AG08396 (cell line): ENCODE measurements at places on chromosomes 7 and 10.
A peak's percentile ranks its signal among the peaks of the same experiment; 100 is the strongest.

- DNase-seq: peak; percentile 29
These were observed 18.3 kb downstream of the ANKMY2 start for GRCh38 chr7:16627236-16627635.

DNA sequence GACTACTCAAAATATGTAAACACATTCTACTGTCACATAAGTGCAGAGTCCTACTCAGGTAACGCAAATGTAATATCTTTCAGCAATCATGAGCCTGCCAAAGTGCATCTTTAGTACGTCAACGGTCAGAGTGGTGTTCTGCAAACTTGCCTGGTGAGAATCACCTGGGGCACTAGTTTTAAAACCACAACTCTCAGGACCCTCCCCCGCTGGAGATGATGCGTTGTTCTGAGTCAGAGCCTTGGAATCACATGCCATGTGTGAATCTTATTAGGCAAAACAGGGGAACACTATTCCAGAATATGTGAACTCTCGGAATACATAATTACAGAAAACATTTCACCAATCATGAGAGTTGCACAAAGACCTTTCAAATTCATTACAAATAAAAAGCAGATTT is 115.7 kb downstream of the TPK1 start:
- no peak for DNase-seq

- peak; percentile 57 for DNase-seq
These were observed 20.2 kb upstream of the ADD3 start for GRCh38 chr10:109987452-109988211.

- DNase-seq: no peak
These were observed 19.3 kb downstream of the MACC1 start for GRCh38 chr7:20197837-20198236.

- peak; percentile 22 for DNase-seq
These were observed 448.1 kb upstream of the PODXL start for GRCh38 chr7:132004529-132004928.

DNA sequence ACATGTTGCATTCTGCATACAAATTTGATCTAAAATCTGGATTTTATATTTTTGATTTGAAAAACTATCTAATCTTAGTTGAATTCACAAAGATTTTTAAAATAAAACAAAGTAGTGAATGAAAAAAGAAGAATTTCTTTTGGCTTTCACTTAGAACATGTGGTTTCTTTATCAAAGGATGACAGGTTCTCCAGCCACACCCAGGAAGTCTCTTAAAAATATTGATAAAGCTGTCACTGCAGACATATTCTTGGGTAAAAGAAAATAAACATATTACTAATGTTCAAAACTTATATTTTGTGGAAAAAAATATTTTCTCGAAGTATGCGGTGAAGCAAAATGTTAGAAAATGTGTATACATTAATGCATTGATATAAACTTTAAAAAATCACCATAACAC is 44.3 kb downstream of the ARL4A start:
- no peak for DNase-seq

GRCh38 chr10:33114451-33114952 is 156.5 kb upstream of the ITGB1 start:
- peak; percentile 14 for DNase-seq

- DNase-seq: no peak
These were observed 1256.8 kb upstream of the SORCS1 start for GRCh38 chr10:108421266-108421665.

GRCh38 chr10:80519936-80520650 is 17.6 kb upstream of the SH2D4B start:
- DNase-seq: no peak

- DNase-seq: no peak
These were observed 36.9 kb downstream of the MLLT10 start for GRCh38 chr10:21570761-21571521.

- DNase-seq: peak; percentile 29
These were observed 217.8 kb upstream of the AGK start for GRCh38 chr7:141333459-141333858.

DNA sequence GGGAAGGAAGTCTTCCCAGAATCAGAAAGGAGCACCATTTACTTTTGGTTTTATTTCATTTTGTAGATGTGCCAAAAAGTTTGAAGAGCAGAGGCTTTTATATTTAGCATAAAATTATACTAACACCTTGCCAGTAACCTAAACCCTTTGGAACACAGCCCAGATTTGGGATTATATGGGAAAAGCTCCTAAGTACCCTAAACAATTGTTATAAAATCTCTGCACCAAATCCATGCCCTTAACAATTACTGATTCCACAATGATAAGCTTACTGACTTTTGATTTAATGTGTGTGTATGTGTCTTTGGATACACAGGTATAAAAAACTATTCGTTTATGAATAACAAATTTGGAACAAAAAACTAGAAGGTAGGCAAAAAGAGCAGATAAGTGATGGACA is 39.0 kb upstream of the TMEM229A start:
- DNase-seq: no peak

GRCh38 chr10:16941870-16942269 is 124.6 kb upstream of the RSU1 start:
- DNase-seq: no peak

DNA sequence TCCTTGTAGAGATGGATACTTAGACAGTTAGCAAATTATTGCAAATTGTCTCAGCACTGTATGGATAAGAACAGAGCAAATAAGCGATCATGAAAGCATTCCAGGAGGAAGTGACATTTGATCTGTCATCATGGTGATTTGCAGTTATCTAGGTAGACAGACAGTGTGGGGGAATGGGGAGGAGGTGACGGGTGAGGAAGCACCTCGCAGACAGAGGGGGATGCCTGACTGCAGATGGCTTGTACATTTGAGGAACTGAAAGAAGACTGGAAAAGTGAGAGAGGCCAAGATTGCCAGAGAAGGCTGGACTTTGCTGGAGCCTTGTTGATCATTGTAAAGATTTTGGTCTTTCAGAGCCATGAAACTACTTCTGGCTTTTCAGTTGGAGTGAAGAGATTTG is 318.2 kb upstream of the CELF2 start:
- DNase-seq: no peak

DNA sequence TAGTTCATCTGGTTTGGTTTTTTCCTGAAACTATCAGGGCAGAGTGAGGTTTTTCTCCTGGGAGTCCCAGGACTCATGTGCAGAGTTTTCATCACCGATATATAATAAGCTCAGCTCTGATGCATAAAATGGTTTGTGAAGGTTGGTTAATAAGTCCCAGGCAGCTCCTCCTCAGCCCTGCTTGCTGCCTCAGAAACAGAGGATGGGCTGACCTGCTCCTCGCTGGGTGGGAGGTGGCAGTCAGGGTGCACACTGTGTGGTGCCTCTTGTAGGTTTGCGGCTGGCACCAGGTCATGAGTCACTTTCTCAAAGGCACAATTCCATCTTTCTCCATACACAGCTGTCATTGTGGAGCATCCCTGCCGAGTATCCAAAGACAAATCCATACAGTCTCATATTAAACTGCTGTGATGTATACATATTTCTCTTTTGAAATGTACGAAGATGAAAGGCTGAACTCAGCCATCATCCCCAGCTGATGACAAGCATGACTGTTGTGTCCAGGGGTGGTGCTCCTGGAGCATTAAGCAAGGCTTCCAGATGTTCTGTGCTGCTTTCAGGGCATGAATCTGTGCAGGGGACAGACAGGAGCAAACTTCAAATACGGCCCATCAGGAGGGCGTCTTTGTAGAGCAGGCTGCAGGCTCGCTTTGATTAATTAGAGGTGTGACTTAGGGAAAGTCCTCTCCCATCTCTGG is 125.7 kb upstream of the NPS start:
- no peak for DNase-seq

- no peak for DNase-seq
These were observed 21.7 kb upstream of the NOM1 start for GRCh38 chr7:156927571-156928405.

- DNase-seq: no peak
These were observed 59.3 kb upstream of the APBB1IP start for GRCh38 chr10:26378861-26379294.

DNA sequence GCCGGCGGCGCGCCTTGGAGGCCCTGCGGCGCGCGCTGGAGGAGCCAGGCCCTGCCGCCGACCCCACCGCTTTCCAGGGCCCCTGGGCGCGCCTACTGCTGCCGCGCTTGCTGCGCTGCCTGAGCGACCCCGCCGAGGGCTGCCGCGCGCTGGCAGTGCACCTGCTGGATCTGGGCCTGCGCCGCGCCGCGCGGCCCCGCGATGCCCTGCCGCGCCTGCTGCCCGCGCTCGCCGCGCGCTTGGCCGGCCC is 280 bp downstream of the DNAAF5 start:
- DNase-seq: peak; percentile 60
